ENCODE measurements at places on chromosomes 5 and 9.
A peak's percentile ranks its signal among the peaks of the same experiment; 100 is the strongest.

- DNase-seq: no peak
Measured at GRCh38 chr9:89442501-89442978, 55.4 kb downstream of the SEMA4D start.

GRCh38 chr9:101727612-101728524, 10.6 kb downstream of the GRIN3A start:
- no peak for DNase-seq

DNA sequence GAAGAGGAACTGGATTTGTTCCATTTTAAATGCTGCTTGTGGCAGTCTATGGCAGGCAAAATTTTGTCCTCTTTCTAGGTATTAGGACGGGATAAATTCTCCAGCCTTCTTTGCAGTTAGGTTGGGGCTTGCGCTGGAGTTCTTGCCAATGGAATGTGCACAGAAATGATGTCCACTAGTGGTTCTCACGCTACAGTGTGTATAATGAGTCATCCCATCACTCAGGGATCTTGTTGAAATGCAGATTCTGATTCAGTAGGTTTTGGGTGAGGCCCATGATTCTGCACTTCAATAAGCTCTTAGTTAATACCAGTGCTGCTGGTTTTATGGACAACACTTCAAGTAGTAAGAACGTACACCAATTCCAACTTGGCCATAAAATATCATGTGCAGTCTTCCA, 317.6 kb upstream of the KLF4 start:
- DNase-seq: no peak

DNA sequence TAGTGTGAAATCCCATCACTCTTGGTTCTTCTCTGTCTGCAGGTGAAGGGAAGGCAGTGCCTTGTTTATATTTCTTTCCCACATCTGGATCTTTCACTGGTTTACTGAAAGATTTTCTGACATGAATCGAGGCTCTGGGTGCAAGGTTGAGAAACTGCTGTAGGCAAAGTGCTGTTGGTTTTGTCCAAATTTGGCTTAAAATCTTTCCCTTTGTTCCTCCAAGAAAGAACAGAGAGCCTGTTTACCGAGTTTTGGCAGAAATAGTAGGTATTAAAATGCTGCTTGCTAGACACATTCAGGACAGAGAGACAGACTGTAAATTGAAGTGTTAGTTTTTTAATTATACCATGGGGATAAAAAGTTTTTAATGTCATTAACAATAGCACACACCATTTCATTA, 21.5 kb downstream of the SKP2 start:
- no peak for DNase-seq

- DNase-seq: no peak
Measured at GRCh38 chr9:80448996-80449395, 877.2 kb downstream of the TLE4 start.

DNA sequence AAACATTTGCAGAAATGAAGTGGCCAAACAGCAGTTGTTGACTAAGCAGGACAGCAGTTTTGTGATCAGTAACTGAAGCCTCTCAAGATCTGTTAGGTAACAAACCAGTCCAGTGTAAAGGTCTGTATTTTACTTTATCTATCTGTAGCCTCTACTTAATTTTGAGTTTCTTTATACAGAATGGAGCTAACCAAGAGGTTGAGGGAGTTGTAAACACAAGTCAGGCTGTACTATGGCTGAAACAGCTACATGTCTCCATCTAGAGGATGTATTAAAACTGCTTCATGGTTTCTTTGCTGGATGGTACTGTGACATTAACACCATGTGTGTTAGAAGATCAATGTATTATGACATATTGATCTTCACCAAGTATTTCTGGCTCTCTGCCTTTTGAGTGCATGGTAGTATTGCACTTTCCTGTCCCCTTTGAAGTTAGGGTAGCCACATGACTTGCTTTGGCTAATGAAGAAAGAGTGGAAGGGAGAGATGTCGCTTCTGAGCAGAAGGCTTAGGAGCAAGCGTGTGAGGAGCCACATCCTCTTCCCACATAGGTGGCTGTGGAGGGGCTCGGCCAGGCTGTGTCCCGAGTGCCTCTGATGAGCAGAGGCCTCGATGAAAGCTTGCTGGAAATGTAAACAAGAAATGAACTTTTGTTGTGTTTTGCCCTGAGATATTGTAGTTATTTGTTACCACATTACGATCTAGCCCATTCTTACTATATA, 105.6 kb upstream of the PCA3 start:
- no peak for DNase-seq

DNA sequence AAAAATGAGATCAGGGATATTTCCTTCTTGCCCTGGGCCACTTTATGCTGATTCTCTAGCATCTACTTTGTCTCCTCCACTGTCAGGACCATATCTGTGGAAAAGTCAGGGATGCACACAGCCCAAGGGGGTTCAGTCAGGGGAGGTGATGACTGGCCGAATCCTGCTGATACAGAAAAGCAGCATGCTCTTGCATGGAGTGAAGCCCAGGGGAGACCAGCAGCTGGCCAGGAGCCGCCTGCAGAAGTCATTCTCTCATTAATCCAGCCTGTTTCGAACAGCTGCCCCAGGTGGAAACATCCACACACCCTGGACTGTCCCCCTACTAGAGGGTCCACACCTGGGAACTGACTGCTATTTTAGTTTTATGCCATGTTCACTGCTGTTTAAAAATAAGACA, 177.1 kb downstream of the ATP10B start:
- DNase-seq: no peak

DNA sequence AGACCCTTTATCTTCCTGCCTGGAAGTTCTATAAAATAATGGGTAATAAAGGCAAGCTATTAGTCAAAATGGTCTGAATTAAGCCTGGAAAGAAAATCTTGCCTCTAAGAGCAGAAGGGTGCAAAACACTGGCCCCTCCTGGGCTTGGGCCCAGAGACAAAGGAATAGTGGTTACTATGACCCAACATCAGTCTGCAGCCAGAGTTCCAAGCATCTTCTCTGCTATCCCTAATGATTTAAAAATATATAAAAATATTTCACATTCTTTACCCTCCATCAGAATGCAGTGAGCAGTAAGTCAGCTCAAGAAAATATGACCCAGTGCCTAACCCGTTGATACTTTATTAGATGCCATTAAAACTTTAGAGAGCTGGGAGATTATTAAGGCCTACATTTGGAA, 14.7 kb downstream of the TNFAIP8 start:
- no peak for DNase-seq

DNA sequence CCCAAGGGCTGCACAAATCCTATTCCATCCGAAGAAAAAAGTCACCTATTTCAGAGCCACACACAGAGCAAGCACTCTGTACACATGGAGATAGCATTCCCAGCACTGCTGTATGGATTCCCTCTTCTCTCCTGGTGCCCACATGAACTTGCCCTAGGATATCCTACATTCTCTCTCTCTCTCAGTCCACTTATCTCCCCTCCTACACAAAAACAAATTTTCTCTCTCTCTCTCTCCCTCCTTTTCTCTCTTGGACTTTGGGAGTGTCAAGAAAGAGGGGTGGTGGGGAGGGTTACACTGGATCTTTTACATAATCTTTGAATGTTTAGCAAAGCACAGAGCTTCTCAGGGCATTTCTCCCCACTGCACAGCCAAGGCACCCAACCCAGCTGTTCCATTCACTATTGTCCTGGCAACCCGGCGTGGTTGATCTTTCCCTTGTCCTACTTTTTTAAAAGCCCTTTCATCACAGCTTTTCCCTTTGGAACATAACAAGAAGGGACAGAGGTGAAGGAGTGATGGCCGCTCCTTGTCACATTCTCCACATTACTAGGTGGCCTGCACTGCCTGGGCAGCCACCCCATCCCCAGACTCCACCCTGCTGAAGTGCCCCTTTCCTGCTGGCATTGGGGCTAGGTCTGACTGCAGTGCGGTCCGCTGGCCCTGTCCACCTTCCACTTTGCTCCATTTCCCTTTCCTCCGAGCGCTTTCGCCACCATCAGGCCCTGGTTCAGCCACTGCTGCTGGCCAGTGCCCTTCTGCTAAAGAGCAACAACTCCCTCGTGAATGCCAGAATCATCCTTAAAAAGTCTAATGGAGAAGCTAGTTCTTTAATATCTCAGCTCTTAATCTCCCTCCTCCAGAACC, 22.2 kb upstream of the SLC1A3 start:
- no peak for DNase-seq

DNA sequence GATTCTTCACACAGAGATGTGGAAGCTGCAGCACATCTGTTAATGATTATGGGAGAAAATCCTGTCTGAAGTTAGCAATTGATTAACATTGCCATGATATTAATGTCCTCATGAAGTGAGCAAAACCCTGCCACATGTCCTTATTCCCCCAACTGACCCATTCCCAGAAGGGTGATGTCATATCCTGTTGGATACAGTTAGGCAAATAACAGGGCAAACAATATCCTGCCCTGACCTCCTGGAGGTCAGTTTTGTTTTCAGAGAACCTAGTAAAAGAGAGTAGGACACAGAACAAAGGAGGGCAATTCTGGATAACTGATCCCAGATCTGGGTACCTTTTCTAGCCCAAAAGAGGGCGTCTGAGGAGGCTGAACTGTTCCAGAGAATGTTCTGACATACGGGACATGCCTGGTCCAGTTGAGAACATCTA, 11.0 kb downstream of the ABLIM3 start:
- no peak for DNase-seq

DNA sequence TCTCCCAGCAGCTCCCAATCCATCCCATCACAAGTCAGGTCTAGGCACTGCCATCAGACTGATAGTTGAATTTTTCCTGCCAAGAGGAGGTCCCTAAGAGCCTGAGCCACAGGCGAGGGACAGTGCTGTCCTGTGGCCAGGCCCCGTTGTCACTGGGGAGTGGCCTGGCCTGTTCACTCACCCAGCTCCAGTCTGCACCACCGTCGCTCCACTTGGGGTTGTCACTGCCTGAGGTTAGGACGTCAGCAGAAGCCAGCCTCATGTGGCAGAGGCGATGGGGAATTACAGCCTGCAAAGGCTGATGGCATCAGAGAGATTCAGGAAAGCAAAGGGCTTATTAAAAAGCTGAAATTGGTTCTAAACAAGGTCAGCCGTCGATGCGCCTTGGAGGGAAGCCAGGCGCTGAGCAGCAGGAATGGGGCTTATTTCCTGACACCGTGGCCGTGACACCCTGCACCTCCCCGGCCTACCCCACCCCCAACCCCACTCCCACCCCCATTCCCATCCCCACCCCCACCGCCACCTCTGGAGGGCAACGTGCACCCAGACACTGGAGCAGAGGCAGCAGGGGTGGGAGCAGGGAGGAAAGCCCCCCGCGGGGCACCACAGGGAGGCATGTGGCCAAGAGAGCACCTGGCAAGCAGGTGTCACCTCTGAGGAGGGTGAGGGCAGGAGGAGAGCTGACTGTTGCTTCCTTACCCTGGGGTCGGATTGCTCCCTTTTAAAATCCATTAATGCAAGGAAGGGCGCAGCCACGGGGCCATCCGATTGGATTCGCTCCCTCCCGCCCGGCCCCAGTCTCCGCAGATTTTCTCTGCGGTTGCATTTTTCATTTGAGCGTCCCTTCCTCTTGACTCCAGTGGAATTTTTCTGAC, 3.1 kb upstream of the DBH start:
- no peak for DNase-seq

DNA sequence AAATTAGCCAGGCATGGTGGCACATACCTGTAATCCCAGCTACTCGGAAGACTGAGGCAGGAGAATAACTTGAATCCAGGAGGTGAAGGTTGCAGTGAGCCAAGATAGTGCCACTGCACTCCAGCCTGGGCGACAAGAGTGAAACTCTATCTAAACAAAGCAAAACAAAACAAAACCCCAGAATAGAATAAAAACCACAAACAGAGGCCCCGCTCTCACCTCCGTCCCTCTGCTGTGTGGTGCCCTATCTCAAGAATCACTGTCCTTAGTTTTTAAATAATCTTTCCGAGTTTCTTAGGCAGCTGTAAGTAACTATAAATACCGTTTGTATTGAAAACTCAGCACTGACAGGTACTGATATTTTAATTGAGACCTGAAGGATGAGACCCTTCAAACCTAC, 42.7 kb upstream of the IER5L start:
- no peak for DNase-seq

GRCh38 chr5:52800394-52801213, 12.9 kb downstream of the ITGA1 start:
- peak; percentile 84 for DNase-seq

DNA sequence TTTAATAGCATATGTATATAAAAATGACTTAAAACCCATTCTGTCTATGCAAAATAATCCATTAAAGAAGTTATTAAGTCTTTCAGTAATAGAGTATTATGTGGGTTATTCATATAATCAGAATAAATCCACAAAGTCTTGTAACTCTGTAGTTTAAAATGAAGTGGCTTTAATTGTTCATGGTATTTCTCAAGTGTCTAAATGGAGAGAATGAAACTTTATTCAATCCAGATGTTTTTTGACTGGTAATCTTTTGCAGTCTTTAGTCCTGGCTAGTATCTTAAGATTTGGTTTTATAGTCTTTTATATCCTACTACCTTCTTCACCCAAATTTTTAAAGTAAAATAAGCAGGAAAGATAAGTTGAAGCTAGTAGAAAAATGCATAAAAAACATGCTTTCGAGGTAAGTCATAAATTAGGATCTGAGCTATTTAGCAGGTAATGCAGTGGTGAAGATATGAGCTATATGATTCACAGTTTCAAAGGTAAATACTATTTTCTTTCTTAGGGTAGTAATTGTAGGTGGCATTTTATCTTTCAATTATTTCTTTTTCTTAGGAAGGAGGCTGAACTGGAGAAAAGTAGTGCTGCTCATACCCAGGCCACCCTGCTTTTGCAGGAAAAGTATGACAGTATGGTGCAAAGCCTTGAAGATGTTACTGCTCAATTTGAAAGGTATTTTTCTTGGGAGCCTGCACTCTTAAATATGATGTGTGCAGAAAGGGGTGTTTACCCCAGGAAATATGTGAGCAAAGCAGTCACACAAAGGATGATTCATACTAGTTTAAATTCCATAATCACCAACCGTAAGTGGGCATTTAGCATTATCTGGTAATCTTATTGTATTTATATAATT, 17.9 kb downstream of the HMMR start:
- DNase-seq: no peak

DNA sequence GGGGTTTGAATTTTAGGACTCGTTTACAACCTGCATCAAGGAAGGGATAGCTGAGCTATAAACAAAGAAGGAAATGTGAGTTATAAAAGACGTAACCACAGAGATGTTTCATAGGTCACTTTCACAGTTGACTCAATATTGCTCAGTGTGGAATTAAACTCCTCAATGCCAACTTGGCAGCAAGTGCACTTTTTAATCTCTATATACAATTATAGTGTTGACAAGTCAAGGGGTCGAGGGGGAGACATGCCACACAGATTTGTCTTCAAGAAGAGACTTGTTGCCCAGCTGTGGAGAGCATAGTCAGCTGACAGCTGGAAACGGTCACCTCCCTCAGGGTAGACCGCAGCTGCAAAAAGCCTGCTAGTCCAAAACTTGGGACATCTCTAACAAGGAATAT, 163.4 kb upstream of the DMAC1 start:
- no peak for DNase-seq

- DNase-seq: no peak
Measured at GRCh38 chr5:148833122-148833521, 6.7 kb downstream of the ADRB2 start.

GRCh38 chr5:122877518-122877917, 32.1 kb downstream of the SNX24 start:
- DNase-seq: no peak

- no peak for DNase-seq
Measured at GRCh38 chr9:12819436-12820185, 44.8 kb downstream of the LURAP1L start.

GRCh38 chr9:110536822-110537221, 42.7 kb downstream of the SVEP1 start:
- no peak for DNase-seq

- DNase-seq: no peak
Measured at GRCh38 chr9:116337015-116337414, 183.4 kb downstream of the PAPPA start.

Measured in activated effector memory CD4-positive, alpha-beta T cell treated with anti-CD3 and anti-CD28 coated beads, Interleukin-2, amount 50 U/mL, for 16 hours (primary cell).